ENCODE measurements at places on chromosomes 12 and 14.

- no peak for DNase-seq
Measured at GRCh38 chr12:74963867-74964331, 245.7 kb downstream of the KCNC2 start.

GRCh38 chr12:86666316-86666715, 410.1 kb upstream of the MGAT4C start:
- DNase-seq: no peak

DNA sequence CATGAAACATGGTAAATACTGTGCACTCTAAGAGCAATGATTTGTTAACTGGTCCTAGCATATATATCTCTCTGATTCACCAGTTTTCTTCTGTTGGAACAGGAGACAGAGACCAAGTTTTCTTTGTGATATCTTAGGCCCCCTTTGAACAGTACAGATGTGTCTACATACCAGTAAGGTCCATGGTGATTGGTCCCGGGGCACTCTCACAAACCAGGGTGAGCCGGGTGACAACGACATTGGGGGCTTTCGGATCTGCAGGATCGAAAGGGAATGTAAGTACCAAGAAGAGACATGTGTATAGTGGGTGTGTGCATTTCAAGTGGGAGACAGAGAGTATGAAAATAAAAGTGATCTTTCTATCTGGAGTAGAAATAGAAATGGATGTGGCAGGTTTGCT, 11.3 kb upstream of the ERP27 start:
- DNase-seq: no peak

DNA sequence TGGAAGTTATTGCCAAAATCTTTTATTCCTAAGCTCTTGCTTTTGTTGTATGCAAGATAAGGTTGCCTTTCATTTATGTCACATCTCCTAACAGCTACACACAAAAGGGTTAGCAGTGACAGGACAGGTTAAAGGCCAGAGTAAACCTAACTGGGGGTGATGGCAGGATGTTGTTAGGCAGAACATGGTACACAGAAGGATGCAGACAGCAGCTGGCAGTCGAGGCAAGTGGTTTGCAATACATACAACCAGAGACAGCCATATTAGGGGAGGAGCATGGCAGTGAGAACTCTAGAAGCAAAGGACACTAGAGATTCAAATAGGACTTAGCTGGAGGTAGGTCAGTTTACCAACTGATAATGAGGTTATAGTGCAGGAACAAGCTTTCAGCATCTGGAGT, 2.7 kb upstream of the ABCD2 start:
- DNase-seq: no peak

GRCh38 chr12:12877781-12878455, 13.4 kb upstream of the GPRC5A start:
- no peak for DNase-seq

DNA sequence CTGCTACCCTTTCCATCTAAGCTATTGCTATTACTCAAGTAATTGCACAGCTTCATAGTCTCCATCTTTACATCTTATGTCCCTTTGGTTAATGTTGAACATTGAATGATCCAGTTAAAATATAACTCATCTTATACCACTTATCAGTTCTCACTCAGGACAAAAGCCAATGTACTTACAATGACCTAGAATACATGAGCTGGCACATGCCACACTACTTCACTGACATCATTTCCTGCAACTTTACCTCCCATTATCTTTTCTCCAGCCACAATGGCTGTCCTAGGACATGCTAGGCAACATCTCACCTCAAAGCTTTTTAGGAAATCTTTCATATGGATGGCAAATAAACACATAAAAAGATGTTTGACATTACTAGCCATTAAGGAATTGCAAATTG, 309.2 kb downstream of the FOXG1 start:
- DNase-seq: no peak

- no peak for DNase-seq
Measured at GRCh38 chr12:27824126-27824842, 44.2 kb upstream of the MANSC4 start.

- no peak for DNase-seq
Measured at GRCh38 chr14:88129306-88130056, 124.5 kb downstream of the GPR65 start.

- no peak for DNase-seq
Measured at GRCh38 chr14:24422694-24423601, 6.5 kb downstream of the CBLN3 start.

DNA sequence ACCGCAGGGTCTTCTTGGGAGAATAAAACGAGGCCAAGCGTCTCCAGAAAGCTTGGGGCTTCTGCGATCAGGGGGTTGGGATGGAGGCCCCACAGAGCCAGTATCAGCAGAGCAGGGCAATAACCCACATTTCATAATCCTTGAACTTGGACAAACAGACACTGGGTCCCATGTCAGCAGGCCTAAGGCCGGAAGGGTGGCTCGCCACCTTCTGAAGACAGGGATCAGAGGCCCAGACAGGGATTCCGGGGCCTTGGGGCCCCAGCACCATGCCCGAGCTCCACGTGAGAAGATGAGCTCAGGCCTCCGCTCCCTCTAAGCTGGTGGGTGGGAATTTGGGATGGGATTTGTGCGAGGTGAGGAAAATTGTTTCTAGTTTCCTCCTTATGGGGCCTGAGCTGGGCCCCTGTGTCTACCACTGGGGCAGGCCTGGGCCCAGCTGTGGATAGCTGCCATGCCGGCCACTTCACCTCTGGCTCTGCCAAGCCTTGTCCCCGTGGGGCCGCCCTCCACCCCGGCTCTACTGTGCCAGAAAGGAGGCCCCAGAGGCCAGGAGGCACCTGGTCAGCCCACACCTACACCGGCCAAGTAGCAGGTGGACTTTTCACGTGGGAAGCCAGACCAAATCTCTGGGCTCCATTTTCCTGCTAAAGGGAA, 67.2 kb upstream of the DLK1 start:
- DNase-seq: no peak

DNA sequence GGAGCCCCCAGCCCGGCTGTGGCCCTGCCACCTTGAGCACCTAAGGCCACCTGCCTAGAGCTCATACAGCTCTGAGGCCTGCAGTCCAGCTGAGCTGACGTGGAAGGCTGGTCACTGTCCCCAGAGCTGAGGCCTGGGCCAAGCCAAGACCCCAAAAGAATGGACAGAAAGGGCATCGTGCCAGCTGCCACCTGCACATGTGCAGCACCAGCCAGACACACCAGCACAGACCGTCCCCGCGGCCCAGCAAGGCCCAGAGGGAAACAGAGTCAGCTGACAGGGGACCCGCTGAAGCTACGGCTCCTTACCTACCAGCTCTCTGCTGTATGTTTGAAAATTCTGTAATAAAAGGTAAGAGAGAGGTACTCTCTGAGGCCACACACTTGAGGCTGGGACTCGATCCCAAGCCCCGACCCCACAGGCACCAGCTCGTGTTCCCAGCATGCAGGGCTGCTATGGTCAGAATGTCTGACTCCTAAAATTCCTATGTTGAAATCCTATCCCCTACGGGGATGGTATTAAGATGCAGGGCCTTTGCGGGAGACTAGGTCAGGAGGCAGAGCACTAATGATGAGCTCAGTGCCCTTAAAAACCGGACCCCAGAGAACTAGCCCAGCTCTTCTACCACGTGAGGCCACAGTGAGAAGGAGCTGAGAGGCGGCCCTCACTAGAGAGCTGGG, 25.4 kb downstream of the BRF1 start:
- DNase-seq: no peak

- no peak for DNase-seq
Measured at GRCh38 chr14:57060276-57060955, 208.3 kb downstream of the EXOC5 start.

GRCh38 chr12:11601647-11602046, 47.8 kb upstream of the ETV6 start:
- DNase-seq: no peak
